Fibroblast of skin of left biceps (primary cell): ENCODE measurements at places on chromosomes 11 and 22.

- DNase-seq, result no peak
Observed at GRCh38 chr11:39363571-39363970, 2095.9 kb downstream of the LRRC4C start.

DNA sequence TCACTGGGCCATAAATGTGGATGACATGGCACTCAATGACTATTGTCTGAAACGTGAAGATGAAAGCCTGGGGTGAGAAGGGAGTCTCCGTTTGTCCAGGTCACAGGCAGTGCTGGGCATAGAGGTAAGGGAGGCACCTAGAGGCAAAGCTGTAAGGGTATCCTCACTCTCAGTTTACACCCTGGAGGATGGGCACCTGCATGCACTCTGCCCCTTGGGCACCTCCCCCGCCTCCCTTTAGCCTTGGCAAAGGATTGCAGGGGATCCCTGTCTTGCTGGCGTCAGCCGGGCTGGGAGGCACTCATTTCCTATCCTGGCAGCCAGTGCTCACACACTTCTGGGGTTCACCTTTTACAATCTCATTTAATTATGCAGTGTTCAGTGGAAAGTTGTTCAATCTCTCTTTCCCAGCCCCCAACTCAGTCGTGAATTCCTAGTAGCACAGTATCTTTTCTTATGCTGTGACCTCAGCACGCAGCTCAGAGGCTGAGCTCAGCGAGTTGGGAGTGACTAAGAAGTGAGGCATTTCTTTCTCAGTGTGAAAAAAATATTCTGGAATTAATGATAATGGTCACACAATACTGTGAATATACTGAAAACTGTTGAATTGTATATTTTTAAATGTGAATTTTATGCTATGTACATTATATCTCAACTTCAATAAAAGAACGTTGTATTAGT lies 866.6 kb downstream of the BRD1 start:
- no peak for DNase-seq

DNA sequence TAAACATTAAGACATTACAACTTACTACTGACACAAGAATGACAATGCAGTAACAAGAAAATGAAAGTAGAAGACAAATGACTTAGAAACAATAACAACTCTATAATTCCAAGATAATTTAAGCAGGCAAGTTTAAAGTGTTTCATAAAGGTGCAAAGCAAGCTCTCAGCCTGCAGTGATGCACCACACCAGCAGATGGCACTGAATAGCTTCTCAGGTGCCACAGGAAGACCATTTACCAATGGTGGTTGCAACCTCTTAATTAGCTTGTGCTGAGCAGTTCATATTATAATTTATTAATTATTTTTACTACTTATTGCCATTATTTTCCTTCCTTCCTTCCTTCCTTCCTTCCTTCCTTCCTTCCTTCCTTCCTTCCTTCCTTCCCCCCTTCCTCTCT lies 60.6 kb downstream of the NXPE2 start:
- peak; percentile 9 for DNase-seq

DNA sequence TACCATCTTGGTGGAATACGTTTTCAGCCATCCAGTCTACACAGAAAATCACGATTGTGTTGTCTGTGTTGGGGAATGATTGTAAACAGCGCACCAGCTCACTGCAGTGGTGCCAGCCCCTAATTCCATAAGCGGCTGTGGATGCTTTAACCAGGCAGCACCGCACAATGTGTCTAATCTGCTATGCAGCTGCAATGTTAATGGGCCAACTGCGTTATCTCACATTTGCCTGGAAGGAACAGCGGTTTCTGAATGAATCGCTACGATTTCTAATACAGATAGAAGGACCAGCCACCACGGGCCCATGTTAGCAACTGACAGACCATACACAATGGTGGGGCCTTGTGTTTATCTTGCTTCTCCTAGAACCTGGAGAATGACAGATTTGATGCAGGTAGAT lies 384.5 kb upstream of the KIRREL3 start:
- DNase-seq, result no peak

DNA sequence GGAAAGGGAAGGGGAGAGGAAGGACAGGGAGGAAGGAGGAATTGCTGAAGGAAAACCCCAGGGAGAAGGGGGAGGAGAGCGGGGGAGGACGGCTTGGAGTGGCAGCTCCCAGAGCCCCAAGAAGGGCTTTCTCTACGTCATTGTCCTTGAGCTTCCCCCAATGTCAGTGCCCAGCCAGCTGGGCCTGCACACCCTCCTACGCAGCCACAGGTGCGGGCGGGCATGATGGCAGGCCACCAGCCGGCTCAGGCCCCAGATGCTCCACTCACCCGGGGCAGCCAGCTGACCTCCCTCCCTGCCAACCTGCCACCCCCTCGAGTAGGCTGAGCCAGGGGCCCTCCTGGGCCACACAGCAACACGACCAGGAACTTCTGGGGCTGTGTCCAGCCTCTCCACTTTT lies 11.2 kb downstream of the SYT7 start:
- no peak for DNase-seq

DNA sequence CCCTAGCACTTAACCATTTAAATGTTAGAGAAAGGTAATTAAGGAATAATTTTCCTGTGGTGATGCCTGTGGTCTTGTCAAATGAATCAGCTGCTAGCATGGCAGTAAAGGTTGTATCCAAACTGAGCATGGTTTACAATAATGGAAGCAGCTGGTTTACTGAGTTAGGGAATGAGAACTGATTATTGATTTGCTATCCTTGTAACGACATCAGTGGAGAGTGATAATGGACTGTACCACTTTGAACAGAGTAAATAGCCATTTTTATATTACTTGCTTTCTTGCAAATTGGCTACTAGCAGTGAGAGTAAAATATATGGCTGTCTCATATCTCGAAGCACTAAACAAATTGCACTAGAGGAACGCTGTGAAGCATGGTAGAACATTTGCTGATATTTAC lies 589.0 kb upstream of the ANO5 start:
- no peak for DNase-seq

DNA sequence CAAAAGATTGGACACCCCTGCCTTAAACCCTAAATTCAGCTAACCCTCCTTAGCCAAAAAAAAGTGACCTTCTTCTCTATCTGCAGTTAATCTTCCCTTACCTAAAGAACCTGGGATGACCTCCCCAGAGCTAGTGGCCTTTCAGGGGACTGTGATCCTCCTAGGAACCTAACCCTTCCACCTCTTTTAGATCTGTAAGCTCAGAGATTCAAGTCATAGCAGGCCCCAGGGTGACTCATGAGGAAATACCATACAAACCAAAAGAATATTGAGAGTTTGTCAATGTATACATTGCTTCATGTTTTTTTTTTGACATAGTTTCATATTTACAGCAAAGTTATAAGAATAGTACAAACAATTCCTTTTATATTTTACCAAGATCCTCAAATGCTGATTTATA lies 38.3 kb upstream of the CXCR5 start:
- peak; percentile 38 for DNase-seq

- DNase-seq, result no peak
Observed at GRCh38 chr11:120867988-120868387, 155.9 kb upstream of the TBCEL start.

- no peak for DNase-seq
Observed at GRCh38 chr22:34427436-34427835, 507.2 kb upstream of the LARGE1 start.

DNA sequence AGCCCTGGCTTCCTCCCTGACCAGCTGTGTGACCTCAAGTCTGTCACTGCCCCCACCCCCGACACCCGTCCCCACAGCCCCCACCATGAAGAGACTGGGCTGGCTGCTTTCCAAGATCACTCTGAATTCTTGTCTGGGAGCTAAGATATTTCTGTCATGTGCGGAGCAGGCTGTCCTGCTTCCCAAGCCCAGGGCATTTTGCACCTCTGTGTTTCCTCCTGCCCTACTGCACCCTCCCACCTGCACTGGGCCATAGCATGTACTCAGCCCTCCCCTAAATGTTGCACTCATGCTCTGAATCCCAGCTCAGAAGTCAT lies 30.3 kb upstream of the MYEOV start:
- no peak for DNase-seq

DNA sequence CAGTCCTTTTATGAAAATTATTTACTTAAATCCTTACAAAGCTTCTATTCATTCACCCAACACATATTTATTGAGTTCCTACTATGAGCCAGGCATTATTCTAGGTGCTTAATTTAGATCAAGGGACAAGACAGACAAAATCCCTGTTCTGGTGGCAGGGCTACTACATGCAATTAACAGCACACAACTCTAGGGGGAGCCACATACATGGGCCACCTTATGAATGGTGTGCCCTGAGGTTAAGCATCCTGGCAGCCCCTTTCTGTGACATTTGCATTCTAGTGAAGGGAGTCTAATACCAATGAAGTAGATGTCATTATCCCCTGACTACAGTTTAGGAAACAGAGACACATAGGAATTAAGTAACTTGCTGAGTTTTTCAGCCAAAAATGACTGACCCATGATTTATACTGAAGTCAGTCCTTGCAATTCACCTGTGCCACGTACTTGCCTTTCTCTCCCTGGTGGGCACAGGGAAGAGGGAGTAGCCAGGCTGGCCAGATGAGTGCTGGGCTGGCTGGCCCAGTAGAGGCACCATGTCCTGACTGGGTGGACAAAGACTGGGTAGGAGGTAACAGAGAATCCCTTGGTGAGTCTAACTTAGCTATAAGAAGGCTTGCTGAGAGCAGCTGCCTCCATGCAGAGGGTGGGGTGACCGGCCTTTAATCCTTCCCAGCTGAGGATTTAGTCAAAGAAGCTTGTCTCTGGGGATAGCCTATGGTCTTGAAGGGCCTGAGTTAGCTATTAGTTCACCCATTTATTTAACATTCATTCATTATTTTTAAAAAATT lies 52.0 kb upstream of the ELF5 start:
- DNase-seq, result no peak

GRCh38 chr11:61967924-61968757 lies 707 bp upstream of the FTH1 start:
- no peak for DNase-seq

DNA sequence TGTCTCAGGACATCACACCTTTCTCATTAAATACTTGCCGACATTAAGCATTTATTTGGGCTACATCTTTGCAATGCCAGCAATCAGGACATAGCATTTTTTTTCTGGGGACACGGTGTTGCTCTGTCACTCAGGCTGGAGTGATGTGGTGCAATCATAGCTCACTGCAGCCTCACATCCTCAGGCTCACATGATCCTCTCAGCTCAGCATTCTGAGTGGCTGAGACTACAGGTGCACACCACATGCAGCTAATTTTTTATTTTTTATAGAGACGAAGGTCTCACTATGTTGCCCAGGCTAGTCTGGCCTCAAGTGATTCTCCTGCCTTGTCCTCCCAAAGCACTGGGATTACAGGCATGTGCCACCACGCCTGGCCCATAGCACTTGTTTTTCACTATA lies 21.6 kb downstream of the OR9G1 start:
- DNase-seq, result no peak

DNA sequence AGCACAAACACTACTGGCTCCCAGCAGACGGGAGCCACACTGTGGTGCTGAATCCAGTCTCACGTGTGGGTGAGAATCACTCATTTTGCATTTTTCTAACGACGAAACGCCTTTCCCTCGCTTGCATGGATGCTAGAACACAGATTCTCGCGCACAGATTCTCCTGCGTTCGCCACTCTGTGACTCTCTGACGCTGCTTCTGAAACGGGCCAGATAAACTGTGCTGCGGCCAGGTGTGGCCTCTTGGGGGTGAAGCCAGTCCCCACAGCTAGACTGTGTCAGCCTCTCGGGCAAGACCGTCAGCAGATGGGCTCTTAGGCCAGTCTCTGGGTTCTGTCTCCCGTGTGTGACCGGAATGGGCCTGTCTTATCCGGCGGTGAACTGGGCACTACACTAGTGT lies 44.6 kb downstream of the TRMU start:
- no peak for DNase-seq

- DNase-seq, result no peak
Observed at GRCh38 chr11:1302461-1303125, 6.8 kb downstream of the TOLLIP start.

DNA sequence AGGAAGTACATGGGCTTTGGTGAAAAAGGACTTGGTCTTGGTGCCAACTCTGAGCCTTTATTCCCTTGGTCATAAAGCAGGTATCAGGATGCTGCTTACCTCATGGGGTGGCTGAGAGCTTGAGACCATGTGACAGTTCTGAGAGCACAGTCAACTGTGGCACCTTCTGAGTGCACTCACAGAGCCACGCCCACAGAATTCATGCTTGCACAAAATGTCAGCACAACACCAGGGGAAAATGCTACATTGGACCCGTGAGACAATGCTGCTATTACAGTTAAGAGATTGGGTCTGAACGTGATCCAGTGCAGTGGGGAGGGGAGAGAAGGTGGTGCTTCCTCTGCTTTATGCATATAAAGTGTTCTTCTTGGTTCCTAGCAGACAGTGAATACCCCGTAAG lies 79.5 kb upstream of the SPON1 start:
- no peak for DNase-seq

- DNase-seq, result no peak
Observed at GRCh38 chr11:15645201-15645600, 530.5 kb downstream of the INSC start.

- DNase-seq, result no peak
Observed at GRCh38 chr11:74139151-74139918, 31.5 kb downstream of the C2CD3 start.

DNA sequence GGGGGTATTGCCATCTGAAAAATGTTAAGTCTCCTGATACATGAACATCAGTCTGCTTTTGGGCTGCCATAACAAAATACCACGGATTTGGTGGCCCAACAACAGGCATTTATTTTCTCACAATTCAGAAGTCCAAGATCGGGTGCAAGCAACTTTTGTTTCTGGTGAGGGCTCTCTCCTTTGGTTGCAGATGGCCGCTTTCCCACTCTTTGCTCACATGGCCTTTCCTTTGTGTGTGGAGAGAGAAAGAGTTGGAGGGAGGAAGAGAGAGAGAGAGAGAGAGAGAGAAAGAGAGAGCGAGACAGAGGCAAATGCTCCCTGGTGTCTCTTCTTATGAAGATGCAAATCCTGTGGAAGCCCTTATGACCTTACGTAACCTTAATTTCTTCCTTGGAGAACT lies 2.5 kb upstream of the KRTAP5-2 start:
- no peak for DNase-seq

- DNase-seq, result no peak
Observed at GRCh38 chr11:45087900-45088160, 58.6 kb upstream of the PRDM11 start.

DNA sequence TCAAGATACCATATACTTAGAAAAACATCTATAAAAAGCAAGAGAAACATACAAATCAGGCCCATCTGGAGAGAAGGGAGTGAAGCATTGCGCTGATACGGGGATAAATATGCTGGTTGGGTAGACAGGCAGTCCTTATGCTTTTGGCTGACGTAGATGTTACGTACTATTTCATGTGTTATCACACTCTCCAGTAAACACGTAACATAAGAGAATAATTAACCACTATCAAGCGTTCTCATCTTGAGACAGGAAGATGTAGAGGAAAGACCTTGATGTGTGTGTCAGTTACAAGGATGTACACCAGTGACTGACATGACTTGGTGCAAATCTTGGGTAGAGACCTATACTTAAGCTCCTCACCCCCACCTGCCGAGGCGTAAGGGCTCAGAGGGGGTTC lies 86.7 kb upstream of the PRODH start:
- no peak for DNase-seq

DNA sequence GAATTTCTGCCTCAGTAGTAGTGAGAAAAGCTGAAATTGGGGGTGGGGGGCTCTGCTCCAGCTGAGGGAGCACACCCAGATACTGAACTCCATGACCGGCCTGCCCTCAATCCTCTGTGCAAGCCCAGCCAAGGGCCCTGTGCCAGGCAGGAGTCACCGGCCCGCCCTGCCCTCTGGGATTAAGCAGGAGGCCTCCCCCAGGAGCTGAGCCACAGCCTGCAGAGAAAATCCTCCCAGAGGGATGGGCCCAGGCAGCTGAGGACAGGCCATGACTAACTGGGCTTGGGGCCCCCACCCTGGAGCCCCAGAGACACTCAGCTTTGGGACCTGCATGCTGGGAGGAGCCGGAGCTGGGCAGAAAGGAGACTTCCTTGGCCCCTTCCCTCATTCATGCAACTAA lies 48.8 kb downstream of the MN1 start:
- DNase-seq, result no peak
